ENCODE measurements at places on chromosomes 3 and 15.
A peak's percentile ranks its signal among the peaks of the same experiment; 100 is the strongest.

DNA sequence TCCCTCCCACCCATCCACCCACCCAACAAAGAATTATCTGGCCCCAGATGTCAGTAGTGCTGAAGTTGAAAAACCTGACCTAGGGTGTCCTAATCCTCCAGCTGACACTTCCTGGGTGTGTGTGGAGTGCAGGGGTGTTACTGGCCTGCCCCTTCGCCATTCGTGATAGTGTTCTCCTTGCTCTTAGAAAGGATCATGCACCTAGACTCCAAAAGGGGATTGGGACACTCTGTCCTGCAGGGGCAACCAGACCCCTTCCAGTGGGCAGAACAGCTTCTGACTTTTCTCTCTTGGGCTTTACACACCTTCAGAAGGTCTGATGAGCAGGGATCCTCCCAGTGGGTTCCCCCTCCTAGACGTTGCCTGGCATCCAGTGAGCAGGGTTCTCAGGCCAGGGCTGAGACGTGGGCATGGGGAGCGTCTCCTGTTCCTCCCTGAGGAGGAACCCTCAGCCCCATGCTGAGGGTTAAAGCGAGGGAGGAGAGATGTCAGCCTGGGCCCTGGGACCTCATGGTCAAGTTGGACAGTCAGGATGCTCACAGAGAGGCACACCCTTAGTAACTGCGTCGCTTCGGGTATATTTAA lies 75.0 kb downstream of the AAGAB start:
- no peak for DNase-seq

- peak; percentile 91 for DNase-seq
Measured at GRCh38 chr3:194296454-194297263, 54.5 kb downstream of the CPN2 start.

DNA sequence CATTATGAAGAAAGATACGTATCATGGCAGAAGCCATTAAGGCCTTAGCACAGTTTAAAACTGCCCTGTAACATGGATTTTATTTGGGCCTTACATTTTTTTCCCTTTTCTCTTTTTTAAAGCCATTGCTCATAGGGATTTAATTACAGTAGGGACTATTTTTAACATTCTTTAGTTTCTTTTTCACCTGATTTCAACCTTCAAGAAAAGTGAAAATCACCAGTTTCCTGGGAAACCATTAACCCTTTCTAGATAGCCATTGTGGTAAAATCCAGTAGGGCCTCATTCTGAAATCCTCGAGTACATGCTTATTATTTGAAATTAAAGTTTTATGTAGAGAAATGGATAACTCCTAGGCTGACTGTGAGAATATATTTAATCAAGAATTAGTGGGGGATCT lies 3.1 kb downstream of the SPRED1 start:
- no peak for DNase-seq

- DNase-seq, result peak; percentile 15
Measured at GRCh38 chr3:60588806-60589205, 662.4 kb downstream of the FHIT start.

DNA sequence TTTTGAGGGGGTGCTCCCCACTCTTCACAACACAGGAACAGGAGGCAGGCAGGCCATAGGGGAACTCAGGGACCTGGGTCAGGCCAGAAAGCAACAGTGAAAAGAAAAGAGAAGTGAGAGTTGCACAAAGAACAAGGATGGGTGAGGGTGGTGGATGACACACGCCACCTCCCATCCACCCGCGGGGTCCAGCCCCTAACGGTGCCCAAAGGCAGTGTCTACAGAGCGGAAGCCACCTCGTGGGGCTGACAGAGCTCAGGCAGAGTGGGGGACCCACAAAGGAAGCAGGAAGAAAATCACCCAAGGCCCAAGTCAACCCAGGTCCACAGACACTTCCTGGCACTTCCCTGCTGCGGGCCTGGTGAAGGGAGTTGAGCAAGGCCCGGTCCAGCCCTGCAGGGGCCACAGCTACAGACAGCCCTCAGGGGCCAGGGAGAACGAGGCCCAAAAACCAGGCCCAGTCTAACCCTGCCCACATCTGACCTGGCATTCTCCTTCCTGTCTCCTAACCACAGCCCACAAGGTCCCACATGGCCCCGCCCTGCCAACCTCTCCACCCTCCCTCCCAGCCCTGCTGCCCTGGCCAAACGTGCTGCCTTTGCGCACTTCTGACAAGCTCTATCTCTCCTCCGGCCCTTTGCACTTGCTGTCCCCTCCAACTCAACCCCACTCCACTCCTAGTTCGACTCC lies 5.9 kb downstream of the NUP210 start:
- DNase-seq, result no peak

GRCh38 chr3:154250291-154250690 lies 74.0 kb downstream of the DHX36 start:
- DNase-seq, result no peak

DNA sequence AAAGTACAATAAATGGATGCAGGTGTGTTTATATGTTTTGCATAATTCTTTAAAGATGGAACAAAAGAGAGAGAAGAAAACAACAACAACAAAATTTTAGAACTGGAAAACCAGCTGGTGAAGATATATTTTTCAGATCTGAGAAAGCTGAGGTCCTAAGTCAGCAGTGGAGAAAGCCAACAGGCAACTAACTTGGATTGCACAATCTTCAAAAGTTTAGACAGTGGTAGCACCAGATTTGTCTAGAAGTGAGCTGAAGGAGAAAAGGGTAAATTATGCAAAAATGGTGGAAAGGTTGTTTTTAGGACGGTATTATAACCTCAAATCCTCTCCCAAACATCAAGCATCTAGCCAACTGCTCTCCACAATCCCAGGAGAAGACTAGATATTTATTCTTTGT lies 17.0 kb downstream of the FGF12 start:
- DNase-seq, result no peak

- no peak for DNase-seq
Measured at GRCh38 chr3:156396851-156397250, 158.1 kb downstream of the SSR3 start.

GRCh38 chr15:82158811-82159210 lies 103.7 kb downstream of the EFL1 start:
- no peak for DNase-seq

DNA sequence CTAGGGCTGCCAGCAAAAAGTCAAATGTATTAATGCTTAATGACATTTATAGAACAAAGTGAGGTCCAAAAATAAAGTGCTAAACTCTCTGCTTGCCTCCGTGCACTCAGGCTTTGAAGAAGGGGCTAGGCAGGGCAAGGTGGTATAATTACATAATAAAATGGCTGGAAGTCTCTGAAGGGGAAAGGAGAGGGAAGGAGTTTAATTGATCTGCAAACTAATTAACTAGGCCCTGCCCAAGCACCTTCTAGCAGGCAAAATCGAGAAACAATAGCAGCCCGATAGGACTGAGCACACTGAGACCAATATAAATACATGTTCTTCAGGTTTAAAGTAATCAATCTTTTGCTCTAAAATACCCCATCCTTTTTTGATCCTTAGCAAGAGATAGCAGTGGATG lies 13.0 kb downstream of the DIS3L start:
- DNase-seq, result no peak

DNA sequence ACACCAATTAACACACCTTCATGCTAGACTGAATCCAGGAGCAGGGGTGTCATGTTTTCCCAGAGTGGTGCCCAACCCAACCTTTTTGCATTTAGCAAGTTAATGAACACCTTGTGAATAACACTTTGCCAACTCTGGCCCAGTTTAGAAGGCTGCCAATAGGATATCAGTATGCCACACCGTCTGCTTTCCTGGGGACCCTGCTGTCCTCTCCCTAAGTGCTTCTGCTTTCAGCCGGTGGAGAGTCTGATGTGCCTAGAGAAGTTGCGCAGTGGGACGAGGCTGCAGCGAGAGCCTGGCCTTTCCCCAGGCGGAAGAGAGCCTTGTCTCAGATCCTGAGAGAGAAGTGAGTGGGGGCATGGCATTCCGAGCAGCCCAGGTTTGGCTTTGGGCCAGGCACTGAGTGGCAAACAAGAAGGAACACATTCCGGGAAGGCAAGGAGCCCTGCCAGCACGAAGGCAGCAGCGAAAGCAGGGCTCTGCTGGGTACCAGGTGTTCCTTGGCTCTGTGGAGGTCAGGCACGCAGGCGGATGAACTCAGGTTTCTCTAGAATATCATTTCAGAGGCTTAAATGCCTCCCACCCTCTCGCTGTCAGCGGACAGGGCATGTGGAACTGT lies 36.9 kb downstream of the SENP8 start:
- DNase-seq, result peak; percentile 86

- no peak for DNase-seq
Measured at GRCh38 chr15:27665002-27665401, 434.1 kb downstream of the OCA2 start.

- DNase-seq, result no peak
Measured at GRCh38 chr15:29120593-29121368, 148.8 kb downstream of the NSMCE3 start.

GRCh38 chr3:64342940-64343688 lies 117.8 kb upstream of the PRICKLE2 start:
- no peak for DNase-seq

DNA sequence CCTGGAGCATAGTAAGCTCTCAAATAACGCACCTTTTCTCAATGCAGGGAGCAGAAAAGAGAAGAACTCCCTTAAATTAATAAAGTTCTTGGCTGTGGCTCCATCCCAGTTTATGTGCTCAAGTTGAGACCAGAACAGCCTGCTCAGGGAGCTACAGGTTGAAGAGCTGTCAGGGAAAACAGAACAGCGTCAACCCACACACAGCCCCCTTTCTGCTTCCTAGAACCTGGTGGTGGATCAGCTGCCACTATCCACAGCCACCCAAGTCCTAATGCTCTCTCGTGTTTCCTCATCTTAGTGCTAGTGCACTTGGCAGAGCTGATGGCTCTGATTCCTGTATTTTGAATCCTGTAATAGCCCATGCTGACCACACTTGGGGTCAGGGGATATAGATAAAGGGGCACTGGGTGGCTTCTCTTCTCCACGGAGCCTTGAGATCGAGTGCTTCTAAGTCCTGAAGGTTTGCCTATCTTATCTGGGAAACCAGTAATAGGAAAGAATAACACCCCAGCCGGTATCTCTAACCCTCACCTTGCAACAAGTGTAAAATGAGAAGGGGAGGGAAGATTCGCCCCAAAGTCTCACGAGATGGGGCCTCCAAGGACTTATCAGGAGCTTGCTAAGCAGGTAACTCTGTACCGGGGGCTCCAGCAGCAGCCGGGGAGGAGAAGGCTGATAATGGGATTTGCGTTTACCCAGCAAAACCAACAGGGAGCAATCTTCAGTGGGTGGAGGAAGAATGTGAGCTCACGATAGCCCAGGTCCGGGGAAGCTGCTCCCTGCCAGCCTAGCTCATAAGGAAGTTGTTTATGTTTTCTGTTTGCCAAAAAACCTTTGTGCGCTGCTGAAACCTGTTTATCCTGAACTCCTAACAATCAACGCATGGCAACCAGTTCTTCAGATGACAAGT lies 136.2 kb upstream of the ICE2 start:
- no peak for DNase-seq

DNA sequence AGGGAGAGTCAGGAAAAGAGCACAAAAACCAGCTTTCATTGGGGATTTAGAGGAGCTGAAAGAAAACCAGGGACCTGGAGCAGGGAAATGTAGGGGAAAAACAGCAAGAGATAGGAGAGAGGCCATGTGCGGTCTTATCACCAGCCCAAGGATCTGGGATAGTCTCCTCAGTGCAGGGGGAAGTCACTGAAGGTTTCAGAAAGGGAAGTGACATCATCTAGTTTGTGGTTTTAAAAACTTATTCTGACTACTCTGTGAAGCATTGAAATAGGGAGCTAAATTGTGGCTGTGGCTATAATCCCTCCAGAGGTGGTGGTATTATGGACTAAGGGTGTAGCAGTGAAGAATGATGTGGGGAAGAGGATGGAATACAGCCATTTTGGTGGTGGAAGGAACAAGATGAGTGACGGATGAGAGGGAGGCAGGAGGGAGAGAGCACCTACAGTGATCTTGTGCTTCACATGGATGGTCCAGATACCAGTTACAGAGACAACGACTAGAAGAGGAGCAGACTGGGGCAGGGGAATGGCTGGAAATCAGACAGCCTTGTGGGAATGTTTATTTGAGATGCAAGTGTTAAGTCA lies 72.7 kb downstream of the HMG20A start:
- no peak for DNase-seq

GRCh38 chr3:174438501-174439145 lies 420.5 kb upstream of the NAALADL2 start:
- peak; percentile 22 for DNase-seq

DNA sequence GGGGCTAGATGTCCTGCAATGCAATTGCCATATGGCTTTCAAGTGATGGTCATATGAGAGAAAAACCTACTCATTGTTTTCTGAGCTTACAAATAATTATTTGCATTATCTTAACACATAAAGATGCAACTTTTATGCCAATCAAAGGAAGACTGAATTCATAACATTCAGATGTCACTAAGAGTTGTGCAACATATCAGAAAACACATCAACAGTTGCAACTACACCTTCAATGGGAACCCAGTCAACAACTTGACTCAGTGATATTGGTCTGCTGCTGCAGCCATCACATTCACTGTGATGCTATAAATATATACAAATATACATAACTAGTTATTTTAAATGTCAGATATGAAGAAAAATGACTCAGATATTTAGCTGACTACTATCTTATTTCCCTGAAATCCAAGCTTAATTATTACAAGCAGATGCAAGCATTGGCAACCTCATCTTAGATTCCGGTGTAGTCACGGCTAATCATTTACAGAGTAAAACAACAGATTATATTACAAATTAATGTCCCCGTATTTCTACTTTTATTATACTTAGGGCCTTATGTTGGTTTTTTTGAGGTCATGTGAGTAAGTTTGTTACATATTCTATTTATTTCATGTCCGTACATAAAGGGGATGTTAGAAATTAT lies 23.7 kb downstream of the CNTN3 start:
- no peak for DNase-seq

GRCh38 chr3:106176734-106177133 lies 307.9 kb upstream of the CBLB start:
- no peak for DNase-seq

DNA sequence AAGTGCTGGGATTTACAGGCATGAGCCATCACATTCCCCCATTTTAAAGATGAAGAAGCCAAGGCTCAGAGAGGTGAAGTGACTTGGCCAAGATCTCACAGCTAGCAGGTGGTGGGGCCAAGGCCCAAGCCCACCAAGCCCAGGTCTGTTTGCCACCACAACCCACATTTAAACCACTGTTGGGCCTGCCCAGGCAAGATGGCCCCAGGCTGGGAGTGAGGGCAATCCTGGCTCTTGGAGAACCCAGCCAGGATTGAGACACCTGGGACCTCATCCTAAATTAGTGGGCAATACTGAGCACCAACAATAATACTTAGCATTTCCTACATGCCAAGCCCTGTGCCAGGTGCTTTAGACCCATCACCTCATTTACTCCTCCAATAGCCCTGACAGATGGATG lies 6.9 kb downstream of the IGDCC3 start:
- no peak for DNase-seq

GRCh38 chr3:73716418-73716817 lies 91.7 kb upstream of the PDZRN3 start:
- DNase-seq, result no peak

DNA sequence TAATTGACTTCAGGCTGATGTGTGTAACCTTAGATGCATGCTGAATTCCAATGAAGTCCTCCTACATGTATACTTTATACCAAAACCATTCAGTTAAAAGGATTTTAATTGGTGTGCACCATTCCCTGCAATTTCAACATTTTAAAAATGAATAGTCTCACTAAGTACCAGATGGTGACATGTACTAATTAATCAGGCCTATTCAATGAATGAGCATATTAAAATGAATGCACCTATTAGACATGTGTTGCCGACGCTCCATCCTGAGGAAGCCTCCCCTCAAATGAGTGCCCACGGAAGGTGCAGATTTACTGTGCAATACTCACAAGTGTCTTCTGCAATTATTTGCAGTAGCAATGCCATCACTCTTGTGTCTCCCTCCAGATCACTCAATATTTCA lies 124.7 kb upstream of the TSPAN3 start:
- no peak for DNase-seq

- no peak for DNase-seq
Measured at GRCh38 chr15:67021455-67021854, 43.9 kb upstream of the SMAD3 start.
